ENCODE measurements at places on chromosomes 12 and 14. TPM values are rescaled to one million over a fixed set of nuclear protein-coding genes. Genes with fewer than 3 reads are reported as not detected.

Gene PAPLN
- total RNA-seq: 1.2 TPM

Gene KRT83
- not detected for total RNA-seq

Gene RAB5B
- 111 TPM for total RNA-seq

Gene CLEC4D
- not detected for total RNA-seq

Gene LMO3
- total RNA-seq: 1.5 TPM

Measured in left ventricle myocardium inferior (tissue), 1 donor.